ENCODE measurements at places on chromosomes 3 and 15.

- DNase-seq: no peak
Observed at GRCh38 chr3:183809270-183809669, 16.1 kb downstream of the MAP6D1 start.

- DNase-seq: no peak
Observed at GRCh38 chr3:61425356-61425755, 136.0 kb upstream of the PTPRG start.

DNA sequence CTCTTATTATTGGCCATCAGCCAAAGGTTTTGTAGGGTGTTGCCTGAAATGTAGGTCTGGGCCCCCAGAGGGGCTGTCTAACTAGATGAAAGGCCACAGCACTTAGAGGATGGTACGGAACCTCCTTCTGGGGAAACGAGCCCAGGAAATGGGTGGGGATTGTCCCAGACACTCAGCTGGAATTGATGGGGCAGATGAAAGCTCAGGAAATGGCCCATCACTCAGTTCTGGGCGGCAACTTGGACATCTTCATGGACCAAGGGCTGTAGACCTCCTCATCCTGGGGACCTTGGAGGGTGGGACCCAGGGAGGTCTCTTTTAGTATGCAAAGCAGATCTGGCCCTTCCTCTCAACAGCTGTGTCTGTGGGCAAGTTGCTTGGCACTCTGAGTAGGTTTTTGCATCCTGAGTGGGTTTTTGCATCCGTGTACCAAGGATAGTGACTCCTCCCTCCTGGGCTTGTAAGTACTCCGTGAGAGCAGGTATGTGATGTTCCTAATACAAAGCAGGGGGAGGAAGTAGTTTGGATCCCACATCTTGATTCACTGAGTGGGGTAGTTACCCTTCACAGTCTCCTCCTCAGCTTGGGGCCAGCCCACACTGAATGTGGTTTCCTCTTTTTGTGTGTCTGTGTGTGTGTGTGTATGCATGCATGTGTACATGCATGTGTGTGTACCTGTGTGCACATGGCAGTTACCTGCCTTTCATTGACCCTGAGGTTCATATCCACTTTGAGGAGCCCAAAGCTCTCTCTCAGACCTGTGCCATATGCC, 292.0 kb downstream of the RPLP1 start:
- DNase-seq: no peak

DNA sequence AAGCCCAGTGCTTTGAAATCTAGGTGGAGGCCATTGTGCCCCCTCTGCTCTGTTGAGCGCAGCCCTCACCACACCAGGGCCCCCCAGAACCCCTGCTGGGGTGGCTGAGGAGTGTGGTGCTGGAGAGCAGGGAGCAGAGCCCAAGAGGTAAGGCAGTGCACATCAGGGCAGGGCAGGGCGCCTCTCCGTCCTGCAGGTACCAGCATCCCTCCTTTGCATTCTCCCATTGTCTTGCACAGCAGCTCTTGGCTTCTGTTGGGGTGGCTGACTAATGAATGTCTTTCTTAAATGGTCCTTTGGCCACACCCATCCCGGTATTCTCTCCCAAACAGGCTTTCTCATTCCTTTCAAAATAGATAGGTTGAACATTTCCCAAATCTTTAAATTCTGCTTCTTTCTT, 41.4 kb upstream of the GABRG3 start:
- DNase-seq: no peak

DNA sequence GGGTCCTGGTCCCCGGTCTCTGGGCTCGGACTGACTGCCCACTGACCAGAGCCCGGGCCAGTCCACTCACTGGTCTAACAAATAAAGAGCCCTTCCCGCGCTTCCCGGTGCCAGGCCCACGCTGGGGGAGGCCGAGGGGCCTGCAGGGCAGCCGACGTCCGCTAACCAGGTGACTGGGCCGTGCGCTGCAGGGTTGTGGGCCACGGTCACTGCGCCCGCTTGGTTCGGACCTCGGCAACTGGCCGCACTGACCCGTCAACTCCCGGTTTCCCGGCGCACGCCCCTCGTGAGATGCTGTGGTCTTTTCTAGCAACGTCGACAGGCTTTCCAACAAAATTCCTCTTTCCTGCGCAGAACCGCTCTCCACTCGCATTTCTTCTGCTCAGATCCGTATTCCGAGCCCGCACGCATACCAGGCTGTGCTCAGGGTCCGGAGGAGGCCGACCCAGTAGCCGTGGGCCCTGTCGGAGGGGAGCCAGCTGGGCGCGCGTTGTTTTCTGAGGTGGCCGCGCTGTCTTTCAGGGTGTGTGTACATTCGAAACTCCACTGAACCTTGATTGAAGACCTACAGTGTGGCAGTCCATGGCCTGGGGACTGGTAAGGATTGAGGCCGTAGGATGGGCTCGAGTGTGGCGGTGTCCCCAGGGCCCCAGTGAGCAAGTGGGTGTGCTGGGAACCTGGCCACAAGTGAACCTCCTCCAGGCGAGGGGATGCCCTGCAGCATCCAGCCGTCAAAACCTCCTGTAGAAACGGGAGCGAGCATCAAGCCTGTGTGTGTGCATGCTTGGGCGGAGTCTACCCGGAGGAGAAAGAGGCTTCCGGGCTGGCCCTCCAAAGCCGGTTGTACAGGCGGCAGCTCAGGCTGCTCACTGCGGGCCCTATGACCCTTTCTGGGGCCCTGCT, 875 bp upstream of the NT5DC2 start:
- no peak for DNase-seq

GRCh38 chr3:132404276-132404675, 13.0 kb upstream of the DNAJC13 start:
- DNase-seq: no peak

- DNase-seq: no peak
Observed at GRCh38 chr3:149118724-149119123, 10.7 kb upstream of the HPS3 start.

GRCh38 chr3:169774186-169774585, 990 bp downstream of the MYNN start:
- DNase-seq: no peak

DNA sequence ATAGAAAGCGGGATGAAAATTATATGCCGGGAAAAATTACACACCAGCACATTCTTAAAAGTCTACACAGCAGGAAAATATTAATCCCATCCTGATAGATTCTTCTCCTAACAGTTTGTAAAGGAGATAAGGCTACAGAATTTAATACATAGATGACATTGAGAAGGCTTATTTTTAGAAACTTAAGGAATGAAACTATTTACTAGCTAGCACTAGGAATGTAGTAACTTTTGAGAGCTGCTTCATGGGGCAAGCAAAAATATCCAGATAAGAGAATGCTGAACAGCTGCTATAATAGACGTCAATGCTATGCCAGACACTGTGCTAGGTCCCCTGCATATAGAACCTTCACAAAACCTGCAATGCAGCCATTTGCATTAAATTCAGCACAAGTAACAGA, 912.7 kb upstream of the NR2F2 start:
- no peak for DNase-seq

DNA sequence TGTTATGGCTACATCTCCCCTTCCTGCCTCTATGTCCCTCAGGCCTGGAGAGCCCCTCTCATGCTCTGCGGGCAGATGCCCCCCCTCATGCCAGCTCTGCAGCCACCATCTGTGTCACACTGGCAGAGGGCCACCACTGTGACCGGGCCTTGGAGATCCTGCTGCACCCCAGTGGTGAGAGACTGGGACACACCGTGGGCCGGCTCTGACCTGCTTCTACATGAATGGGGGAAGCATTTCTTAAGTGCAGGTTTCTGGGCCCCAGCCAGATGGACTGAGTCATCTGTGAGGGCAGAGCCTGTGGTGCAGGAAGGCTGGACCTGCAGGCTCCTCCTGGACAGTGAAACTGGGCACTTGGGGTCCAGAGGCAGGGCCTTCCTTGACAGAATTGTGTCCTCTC, 4.8 kb downstream of the VWA5B2 start:
- DNase-seq: no peak

- no peak for DNase-seq
Observed at GRCh38 chr3:112334691-112335433, 1.9 kb downstream of the CD200 start.

GRCh38 chr3:40191850-40192448, 117.6 kb upstream of the EIF1B start:
- peak; percentile 37 for DNase-seq

- DNase-seq: no peak
Observed at GRCh38 chr15:56327721-56328502, 37.3 kb upstream of the TEX9 start.

DNA sequence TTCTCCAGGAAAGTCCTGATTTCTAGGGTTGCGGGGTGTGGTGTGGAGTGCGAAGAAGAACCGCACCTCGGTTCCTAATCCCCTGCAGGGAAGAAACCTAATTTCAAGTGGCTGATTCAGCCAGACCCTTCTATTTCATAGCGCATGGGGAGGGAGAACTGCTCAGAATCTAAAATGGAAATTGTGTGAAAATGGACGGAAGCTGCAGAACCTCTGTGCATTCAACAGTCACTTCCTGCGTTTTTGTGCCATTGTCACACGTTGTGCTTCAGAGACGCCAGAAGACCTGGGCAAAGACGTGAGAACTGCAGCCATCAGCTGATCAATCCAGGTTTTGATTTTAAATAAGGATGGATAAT, 1.2 kb downstream of the SIDT1 start:
- no peak for DNase-seq

DNA sequence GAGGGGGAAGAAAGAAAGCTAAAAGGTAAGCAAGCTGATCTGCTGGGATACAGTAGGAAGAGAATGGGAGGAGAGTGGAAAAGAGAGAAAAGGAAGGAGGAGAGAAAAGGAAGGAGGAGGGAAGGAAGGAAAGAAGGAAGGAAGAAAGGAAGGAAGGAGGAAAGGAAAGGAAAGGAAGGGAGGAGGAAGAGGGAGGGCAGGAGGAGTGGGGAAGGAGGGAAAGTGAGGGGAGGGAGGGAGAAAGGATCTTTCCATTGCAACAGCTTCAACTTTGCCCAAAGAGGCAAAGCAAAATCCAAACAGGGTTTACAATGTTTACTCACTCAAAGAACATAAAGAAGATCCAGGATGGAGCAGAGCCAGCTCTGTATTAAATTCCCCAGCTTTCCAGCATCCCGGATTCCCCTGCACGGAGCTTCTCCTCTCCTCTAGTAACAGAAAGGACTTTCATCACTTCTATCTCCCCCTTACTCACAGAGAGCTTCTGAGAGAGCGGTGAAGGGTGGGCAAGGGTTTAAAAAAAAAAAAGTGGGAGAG, 494.2 kb upstream of the PROK2 start:
- no peak for DNase-seq

DNA sequence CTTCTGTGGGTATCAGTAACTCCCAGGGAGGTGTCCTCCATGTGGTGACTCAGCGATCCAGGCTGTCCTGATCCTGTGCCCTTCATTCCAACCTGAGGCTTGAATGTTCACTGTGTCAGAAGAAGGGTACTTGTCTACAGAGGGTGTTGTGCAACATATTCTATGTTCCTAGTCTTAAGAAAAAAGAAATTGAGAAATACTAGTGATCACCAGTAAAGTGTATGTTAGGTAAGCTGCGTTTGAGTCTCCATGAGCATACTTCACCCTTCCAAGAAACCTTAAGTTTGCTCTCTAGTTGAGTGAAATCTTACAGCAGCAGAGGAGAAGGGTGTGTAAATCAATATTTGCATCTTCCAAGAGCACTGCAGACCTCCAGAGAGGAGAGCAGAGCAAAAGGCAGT, 122.2 kb upstream of the SLC24A5 start:
- no peak for DNase-seq

DNA sequence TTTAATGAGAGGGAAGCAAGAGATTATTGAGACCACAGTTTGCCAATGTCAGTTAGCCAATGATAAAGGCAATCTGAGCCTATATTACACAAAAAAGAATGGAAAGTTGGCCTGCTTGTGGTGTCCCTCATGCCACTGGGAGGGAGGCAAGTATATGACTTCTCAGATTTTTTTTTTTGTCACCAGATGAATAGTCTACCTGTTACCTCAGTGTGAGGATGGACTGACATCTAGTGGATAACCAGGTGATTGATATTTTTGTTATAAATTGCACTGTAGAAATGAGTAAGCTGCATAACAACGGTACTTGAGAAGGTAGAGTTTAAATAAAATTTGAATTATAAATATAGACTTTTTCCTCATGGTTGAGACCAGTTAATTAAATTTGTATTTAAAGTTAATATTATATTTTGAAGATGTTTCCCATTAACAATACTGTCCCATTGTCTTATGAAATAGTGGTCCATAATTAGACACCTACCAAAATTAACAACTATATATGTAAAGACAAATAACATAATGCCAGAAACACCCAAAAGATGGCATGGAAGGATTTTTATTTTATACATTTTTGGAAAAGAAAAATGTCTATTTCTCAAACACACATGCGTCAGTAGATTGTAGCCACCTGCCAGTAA, 237.8 kb upstream of the GADL1 start:
- DNase-seq: no peak

- no peak for DNase-seq
Observed at GRCh38 chr15:74830868-74831267, 4.4 kb downstream of the CPLX3 start.

- no peak for DNase-seq
Observed at GRCh38 chr15:70792171-70792573, 28.8 kb upstream of the UACA start.

- DNase-seq: no peak
Observed at GRCh38 chr15:78077053-78077870, at the start of gene TBC1D2B. Gene TBC1D2B, minus strand, starts transcription at chr15:78077711. Its CDS starts 59 bp downstream, at chr15:78077652.

GRCh38 chr15:50315814-50316630, 39.0 kb downstream of the GABPB1 start:
- no peak for DNase-seq

All from stimulated activated CD8-positive, alpha-beta memory T cell treated with anti-CD3 and anti-CD28 coated beads, Interleukin-15, amount 100 ng/mL, for 4 hours (primary cell).